Stimulated activated CD8-positive, alpha-beta memory T cell treated with anti-CD3 and anti-CD28 coated beads, Interleukin-15, amount 100 ng/mL, for 48 hours (primary cell): ENCODE measurements at places on chromosomes 4 and X.

- DNase-seq: no peak
Measured at GRCh38 chr4:67929426-67929825, 33.9 kb downstream of the TMPRSS11A start.

DNA sequence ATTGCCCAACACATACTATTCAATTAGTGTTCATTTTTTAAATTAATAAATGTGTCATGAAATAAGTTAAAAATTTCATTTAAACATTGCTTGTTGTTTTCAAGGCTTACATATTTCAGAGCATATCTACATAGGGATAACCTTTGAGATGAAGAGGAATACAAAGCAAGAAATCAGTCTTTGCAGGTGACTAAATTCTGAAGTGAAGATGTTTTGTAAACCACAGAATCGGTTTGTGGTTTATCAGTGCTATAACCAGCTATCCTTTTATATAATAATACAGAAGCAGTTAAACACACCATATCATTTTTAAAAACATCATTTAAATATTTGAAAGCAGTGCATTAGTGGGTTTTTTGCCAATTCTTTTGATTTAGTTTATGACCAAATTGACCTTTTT is 26.9 kb downstream of the FAM241A start:
- no peak for DNase-seq

GRCh38 chrX:40283981-40284380 is 186.2 kb upstream of the BCOR start:
- DNase-seq: no peak

GRCh38 chr4:151788021-151788420 is 27.2 kb upstream of the GATB start:
- no peak for DNase-seq
